HCT116 (cell line): ENCODE measurements at places on chromosomes 5 and 9.

- DNase-seq, result no peak
Measured at GRCh38 chr9:129350143-129350935, 172.3 kb upstream of the IER5L start.

DNA sequence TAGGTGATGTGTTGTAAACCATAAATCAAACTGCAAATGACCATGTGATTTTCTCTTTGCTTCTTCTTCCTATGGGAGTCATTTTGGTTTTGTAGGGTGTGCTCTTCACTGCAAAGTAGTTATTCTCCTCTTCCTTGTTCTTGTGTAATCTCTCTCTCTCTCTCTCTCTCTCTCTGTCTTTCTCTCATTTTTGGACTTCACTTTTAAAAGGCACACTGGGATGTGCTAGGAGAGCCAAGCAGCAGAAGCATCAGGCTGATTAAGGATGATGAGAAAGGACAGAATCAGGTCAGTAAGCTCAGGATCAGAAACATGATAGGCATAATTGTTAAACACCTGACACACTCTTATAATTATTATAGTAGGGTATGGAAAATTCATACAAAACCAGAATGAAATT, 505.3 kb upstream of the ZNF608 start:
- DNase-seq, result no peak

DNA sequence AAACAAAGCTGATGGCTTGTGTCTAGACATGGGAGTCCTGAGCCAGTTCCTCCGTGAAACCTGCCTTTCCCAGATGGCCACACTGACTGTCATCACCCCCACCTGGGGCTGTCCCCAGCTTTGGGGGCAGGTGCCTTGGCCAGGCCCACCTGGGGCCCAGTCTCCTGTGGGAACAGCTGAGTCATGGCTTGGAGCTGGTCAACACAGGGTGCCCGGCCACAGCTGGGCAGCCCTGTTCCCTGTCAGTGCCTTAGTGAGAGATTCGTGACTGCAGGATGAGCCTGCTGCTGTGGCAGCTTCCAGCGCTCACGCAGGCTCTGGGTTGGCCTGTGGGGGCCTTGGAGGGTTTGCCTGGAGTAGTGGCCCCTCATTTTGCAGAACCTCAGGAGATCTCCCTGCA, 56.5 kb downstream of the COL5A1 start:
- DNase-seq, result no peak

GRCh38 chr5:23977365-23977764, 470.0 kb downstream of the PRDM9 start:
- DNase-seq, result no peak

GRCh38 chr5:82624062-82624461, 345.9 kb upstream of the RPS23 start:
- DNase-seq, result no peak

DNA sequence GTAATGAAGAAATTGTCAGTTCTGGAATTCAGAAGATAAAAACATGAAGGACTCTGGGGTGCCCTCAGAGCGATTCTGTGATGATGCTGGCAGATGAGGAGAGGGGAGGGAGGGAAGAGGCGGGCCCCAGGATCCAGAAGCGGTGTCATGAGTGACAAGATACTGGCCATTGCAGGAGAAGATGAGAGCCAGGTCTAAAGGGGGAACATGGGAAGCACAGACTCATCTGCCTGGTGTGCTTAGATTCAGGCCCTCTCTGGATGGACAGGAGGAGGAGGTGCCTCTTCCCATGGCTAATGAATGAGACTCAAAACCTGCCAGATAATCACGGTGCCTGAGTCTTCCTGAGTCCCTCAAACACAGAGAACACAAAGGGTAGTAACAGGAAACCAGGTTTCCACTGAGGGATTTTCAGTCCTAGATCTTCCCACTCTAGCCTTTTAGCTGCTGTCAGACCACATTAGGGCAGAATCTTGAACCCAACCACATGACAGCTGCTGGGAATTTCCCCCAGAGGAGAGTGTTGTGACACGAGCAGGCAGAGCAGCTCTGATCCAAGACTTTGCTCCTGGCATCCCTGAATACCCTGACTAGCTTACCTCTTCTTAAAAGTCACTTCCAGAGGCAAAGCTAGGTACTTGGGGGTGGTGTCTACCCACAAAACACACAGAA, 28.2 kb upstream of the HSPA9 start:
- no peak for DNase-seq

GRCh38 chr5:6611334-6612256, 21.2 kb downstream of the NSUN2 start:
- DNase-seq, result no peak

- DNase-seq, result no peak
Measured at GRCh38 chr9:130426883-130427282, 17.9 kb upstream of the ASS1 start.

- DNase-seq, result no peak
Measured at GRCh38 chr5:105849701-105850100, 1821.0 kb downstream of the EFNA5 start.

GRCh38 chr5:146722361-146722779, 156.2 kb downstream of the PPP2R2B start:
- no peak for DNase-seq
